SJSA1 (cell line): ENCODE measurements at places on chromosomes 5 and 9. TPM values are rescaled to one million over a fixed set of nuclear protein-coding genes. Genes with fewer than 3 reads are reported as not detected.

DNA sequence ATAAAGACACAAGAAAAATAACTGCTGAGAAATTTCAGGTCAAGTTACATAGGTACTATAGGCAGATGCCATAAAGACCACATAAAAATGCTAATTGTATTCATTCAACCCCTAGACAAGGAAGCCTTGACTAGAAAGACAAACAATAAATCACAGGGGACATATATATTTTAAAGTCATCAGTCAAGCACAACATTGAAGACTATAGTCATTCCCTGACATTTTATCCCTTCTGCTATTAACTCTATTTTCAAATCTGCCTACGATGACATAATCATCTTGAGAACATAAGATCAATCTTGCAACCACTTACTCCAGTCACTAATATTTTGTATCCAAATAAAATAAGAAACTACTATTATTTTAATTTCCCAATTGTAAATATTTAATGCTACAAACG is 38.3 kb downstream of the FAM13B start:
- H3K4me1 ChIP-seq: peaks cover 5% of the 10 kb centered on the region; the same call in 1 of the 2 replicates
- no peak overlapping the region for H3K27ac ChIP-seq
- no peak for DNase-seq
- peaks cover 30% of the 10 kb centered on the region for H3K36me3 ChIP-seq

DNA sequence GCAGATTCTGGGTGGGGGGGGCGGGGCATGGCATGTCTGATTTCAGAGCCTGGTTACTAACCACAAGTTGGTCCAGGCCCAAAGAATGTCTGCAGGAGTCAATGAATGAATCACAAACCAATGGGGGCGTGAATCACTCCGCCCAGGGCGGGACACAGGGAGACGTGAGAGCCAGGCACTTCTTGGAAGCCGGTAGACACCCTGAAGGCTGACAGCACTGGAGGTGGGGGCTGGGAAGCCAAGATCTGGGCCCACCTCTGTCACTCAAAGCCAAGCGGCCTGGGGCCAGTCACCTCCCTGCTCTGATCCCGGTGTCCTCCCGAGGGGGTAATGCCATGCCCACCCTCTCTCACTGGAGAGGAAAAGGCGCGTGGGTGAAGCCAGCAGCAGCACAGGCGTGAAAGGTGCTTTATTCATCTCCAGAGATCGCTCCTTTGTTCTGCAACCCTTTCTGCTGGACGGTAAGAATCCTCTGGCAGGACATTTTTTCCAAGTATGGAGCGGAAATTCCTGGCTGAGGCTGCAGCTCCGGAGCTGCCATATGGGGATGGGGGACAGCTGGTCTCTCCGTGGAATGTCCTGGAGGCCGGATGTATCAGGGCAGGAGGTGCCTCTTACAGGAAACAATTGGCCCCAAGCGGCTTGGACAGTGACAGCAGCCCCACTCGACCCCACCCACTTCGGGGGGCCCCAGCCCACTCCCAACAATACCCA is 85.0 kb downstream of the STK10 start:
- DNase-seq: peak; percentile 94
- H3K27me3 ChIP-seq: no peaks in the 10 kb centered on the region
- peak overlapping the region; percentile 71 for H3K27ac ChIP-seq
- peaks cover 49% of the 10 kb centered on the region for H3K4me1 ChIP-seq

- peaks cover 13% of the 10 kb centered on the region for H3K4me1 ChIP-seq
- DNase-seq: no peak
- H3K4me3 ChIP-seq: peak overlapping the region; percentile 58
- H3K27me3 ChIP-seq: no peaks in the 10 kb centered on the region
These were observed 1.0 kb downstream of the FAM200C start for GRCh38 chr5:160398806-160399205.

DNA sequence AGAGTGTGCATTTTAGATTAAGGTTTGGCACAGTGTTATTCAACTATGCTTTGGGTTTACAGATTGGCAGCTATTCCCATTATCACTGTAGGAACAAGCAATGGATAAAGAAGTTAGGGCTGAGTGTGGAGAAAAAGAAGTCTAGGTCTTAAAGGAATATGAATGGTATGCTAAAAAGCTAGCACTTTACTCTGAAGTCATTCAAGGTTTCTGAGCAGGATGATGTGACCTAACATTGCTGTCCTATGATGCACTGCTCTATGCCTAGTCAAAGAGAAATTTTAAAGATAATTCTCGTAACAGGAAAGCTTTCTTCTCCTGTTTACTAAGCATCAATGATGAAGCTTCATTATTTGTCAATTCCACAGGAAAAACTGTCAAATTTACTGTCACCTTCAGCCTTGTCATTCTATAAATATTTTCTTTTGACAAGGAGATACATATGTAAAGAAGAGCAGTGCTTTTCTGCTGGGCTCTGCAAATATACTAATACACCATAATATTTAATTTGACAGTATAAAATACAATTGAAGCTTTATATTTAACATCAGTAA is 476.1 kb upstream of the PTPRD start:
- H3K4me1 ChIP-seq: no peaks in the 10 kb centered on the region
- H3K27me3 ChIP-seq: no peaks in the 10 kb centered on the region
- DNase-seq: no peak
- no peaks in the 10 kb centered on the region for H3K36me3 ChIP-seq
- H3K4me3 ChIP-seq: no peak overlapping the region

GRCh38 chr5:2254406-2254805 is 371.7 kb upstream of the IRX4 start:
- H3K27me3 ChIP-seq: no peaks in the 10 kb centered on the region
- DNase-seq: no peak
- no peaks in the 10 kb centered on the region for H3K36me3 ChIP-seq
- H3K27ac ChIP-seq: no peak overlapping the region
- H3K4me3 ChIP-seq: no peak overlapping the region

SLC6A7 gene
- total RNA-seq: not detected in 2 replicates
